Tongue (tissue), 3 donors: ENCODE measurements at places on chromosomes 7 and 10. TPM values are rescaled to one million over a fixed set of nuclear protein-coding genes. Genes with fewer than 3 reads are reported as not detected.

TMEM26 gene
- 7.4 TPM for total RNA-seq

LGI1 gene
- total RNA-seq, result 8.5 TPM

TRPV6 gene
- 0.82 TPM for total RNA-seq

MRPS17 gene
- total RNA-seq, result 12.9 TPM

PRSS2 gene
- total RNA-seq, result not detected

HOXA1 gene
- total RNA-seq, result not detected

RBP3 gene
- total RNA-seq, result not detected

ZRANB1 gene
- 33.1 TPM for total RNA-seq

ZNF37A gene
- 16.5 TPM for total RNA-seq

MRLN gene
- total RNA-seq, result 120 TPM

LEP gene
- total RNA-seq, result not detected

COL26A1 gene
- total RNA-seq, result 1.6 TPM

- DNase-seq, result no peak
Observed at GRCh38 chr10:25063644-25064043, 47.2 kb downstream of the THNSL1 start.

- DNase-seq, result no peak
Observed at GRCh38 chr10:71359364-71360046, 37.2 kb upstream of the CDH23 start.

DNA sequence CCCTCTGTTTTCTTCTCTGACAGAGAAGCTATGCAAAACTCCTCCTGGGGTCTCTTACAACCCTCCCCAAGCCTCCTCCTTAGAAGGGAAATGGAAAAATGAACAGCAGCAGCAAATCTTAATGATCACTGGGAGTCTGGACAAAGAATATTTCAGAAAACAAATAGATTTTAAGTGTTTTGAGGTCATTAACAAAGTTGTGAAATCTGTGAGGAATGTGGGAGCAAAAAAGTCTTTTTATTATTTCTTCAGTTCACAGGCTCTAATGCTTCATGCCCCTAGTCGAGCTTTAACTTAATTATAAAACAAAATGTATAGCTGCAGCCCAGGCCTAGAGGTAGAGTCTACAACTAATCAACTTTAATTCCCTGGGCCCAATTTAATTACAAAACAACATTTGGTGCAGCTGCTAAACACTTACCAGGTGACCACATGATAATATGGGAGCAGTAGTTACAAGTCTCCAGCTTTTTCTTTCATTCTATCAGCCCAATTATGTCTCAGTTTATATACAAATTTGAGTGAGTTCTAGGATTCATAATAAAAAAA is 293.2 kb downstream of the THSD7A start:
- peak; percentile 10 for DNase-seq

GRCh38 chr10:680745-681144 is 8.7 kb downstream of the DIP2C start:
- DNase-seq, result no peak

DNA sequence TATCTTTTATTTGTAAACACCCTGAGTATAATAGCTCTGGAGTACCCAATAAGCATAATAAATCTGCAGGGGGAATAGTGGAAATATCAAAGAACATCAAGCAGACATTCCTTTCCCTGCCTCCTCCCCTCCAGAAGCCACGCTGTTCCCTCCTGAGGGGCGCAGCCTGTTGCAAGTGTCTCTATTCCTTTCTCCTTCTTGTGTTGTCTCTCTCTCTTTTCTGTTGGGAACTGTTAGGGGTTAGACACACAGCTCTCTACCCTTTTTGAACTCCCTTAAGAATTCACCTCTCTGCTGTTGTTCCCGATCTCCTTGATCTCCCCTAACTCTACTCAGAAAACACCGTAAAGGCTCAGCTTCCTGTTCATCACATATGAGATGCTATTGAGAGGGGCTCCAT is 178.0 kb upstream of the FZD1 start:
- DNase-seq, result no peak

DNA sequence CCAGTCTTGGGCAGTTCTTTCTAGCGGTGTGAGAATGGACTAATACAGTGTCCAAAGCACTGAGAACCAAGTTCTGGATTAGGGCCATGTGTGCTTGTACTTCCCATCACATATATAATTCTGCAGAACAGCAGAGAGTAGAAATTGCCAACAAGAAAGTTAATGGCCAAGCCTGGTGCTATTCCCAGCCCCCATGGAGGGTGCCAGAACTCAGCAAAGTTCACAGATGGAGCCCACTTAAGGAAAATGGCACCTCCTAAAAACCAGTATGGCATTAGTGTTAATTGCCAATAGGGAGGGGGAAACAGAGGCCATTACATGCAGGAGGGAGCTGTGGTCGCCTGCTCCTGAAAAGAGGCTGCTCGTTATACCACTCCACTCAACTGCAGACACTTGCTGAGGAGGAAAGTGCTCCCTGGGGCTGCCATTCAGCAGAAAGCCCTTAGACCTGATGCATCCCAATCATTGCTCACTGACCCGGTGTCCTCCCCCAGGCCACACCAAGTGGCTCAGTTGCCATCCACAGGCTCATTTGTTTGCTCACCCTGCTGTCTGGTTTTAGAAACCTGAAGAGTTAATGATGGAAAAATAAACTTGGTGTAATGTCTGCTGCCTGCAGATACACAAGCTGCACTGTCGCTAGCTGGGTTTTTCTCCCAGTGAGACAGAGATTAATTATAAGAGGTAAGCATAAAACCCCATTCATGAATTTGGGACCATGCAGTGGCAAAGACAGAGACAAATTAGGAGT is 280.6 kb downstream of the GFRA1 start:
- DNase-seq, result no peak

DNA sequence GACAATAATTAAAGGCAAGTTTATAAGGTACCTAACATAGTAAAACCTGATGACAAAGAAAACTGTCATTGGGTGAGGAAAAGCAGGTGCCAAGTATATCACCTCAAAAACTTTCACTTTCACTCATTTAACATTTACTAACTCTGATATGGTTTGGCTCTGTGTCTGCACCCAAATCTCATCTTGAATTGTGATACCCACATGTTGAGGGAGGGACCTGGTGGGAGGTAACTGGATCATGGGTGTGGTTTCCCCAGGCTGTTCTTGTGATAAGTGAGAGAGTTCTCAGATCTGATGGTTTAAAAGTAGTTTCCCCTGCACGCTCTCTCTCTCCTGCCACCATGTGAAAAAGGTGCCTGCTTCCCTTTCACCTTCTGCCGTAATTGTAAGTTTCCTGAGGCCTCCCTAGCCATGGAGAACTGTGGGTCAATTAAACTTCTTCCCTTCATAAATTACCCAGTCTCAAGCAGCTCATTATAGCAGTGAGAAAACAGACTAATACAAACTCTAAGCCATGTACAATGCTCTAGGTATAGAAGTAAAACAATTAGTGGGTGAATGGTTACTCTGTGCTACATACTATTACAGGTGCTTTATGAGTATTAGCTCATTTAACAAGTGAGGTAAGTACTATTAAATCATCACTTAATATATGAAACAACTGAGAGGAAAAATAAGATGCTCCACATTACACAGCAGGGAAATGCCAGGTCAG is 199.0 kb downstream of the CHCHD3 start:
- no peak for DNase-seq

- no peak for DNase-seq
Observed at GRCh38 chr10:11403116-11403515, 208.3 kb downstream of the USP6NL start.

GRCh38 chr10:46318799-46319198 is 32.0 kb downstream of the ANTXRL start:
- peak; percentile 82 for DNase-seq

DNA sequence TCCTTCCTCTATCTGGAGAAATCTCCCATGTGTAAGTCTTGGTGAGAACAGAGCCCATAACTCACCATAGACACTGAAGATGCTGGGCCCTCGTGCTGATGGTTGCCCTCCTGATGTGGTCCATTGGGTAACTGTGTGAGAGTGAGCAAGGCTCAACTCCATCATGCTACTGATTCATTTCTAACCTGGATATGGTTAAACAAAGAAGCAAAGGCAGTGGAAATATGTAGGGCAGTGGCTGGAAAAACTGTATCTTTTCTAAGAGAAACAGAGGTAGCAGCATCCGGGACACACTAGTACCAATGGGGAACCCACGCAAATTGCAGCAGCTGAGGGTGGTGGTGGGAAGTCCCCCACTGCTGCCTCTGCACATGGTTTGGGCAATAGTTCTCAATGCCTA is 221.7 kb downstream of the KLF6 start:
- no peak for DNase-seq

GRCh38 chr7:1802899-1803298 is 132.8 kb downstream of the ELFN1 start:
- DNase-seq, result no peak

DNA sequence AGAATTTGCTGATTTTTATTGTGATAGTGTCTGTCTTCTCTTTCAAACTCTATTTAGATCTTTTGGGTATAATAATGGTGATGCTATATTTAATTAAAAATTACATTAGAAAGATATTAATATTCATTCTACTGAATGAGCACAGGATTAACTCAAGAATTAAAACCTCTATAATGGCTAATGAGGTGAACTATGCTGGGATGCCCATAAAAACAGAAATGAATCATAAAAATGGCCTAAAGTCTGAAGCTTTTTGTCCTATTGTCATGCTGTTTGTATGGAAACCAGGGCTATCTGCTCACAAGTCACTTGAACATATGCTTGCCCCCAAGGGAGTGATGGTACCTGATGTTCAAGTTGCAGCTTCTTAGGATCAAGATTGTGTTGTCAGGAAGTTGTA is 76.2 kb upstream of the ICA1 start:
- DNase-seq, result no peak

DNA sequence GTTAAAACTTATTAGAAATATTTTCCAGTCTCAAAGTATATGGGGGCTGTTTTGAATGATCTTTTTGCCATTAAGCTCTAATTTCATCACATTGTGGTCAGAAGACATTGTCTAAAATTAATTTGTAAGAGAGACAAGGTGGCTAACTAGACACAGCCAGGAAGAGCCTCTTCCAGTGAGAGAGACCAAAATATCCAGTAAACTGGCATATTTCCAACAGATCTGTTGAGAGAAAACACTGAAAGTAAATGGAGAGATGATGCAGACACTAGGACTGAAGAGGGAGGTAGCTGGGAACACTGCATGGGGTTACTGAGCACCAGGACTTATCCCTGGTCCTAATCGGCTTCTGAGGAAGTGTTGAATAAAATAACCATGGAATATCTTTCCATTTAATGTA is 101.5 kb upstream of the TAS2R16 start:
- DNase-seq, result no peak

DNA sequence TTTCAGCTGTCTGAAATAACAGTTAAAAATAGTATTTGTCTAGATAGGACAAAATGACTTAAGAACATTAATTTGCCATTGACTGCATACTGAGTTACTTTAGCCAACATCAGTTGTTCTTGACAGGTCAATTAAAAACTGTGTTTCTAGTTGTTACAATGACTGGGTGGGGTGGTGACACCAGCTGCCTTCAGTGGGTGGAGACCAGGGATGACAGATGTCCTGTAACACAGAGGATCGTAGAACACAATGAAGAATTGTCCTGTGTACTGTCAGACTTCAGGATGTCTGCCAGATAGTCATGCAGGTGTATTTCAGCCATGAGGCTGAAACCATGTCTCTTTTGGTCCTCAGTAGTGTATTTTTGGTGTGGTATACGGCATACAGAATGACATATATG is 24.4 kb downstream of the TRUB1 start:
- DNase-seq, result peak; percentile 22

DNA sequence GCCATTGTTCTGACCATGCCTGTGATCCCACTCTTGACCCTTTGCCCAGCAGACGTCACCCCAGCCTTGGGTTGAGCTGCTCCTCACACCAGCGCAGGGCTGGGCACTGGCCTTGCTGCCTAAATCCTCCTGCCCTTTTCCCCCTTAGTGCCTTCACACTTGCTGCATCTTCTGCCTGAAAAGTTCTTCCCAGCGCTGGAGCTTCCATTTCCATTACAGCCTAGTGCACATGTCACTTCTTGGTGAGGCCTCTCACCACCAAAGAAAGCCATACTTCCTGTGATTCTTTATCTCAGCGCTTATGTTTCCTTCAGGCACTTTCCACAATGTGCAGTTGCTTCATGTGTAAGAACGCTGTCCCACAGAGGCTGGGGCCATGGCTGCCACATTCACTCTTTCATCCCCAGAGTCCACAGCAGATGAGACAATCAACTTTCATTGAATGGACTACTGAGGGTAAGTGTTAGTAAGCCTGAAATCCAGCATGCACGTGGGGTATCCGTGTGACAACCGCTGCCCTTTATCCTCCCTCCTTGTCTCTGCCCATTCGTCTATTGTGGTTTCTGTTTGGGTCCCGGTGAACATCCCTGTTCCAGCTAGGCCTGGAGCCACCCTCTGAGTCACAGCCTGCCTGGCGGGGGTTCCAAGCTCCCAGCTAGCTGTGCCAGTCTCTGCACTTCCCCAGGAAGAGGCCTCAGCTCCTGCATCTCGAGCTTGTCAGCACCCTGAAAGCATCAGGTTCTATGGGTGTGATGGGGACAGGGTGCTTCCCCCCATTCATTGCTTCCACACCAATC is 37.3 kb downstream of the ADRA2A start:
- no peak for DNase-seq

- no peak for DNase-seq
Observed at GRCh38 chr10:29271877-29272276, 17.0 kb upstream of the LYZL1 start.

DNA sequence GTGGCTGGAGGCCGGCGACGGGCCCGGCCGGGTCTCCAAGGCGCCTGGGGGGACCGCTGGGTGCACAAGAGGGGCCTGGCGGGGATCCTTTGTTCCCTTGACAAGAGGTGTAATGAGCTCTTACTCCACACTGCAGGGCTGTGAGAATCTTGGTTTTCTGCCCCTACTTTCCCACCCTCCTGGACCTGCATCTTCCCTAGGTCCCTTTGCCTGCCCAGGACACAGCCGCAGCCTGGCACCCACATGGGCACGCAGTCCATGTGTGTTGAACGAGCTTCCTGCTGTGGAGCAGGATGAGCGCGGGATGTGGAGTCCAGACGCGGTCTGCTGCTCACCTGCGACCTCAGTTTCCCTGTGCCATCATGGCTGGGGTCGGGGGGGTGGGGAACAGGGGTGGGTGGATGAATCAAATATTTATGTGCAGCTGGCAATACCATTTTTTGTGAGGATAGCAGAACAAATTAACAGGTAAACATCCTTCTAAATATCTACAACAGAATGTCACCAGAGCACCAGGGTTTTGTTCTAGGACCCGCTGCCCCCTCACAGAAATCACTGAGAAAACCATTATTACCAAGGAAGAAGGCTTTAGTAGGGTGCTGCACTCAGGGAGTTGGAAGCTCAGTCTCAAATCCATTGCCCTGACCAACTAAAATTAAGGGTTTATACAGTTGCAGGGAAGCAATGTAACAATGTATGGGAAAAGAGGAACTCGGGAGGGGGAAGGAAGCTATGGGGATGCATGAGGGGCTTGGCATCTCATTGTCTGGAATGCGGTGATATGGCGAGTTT is 474 bp upstream of the NSMCE4A start:
- no peak for DNase-seq
